Urothelium cell line (cell line): ENCODE measurements at places on chromosomes 5 and 9.

- DNase-seq, result no peak
Measured at GRCh38 chr5:163770625-163771024, 265.2 kb downstream of the MAT2B start.

DNA sequence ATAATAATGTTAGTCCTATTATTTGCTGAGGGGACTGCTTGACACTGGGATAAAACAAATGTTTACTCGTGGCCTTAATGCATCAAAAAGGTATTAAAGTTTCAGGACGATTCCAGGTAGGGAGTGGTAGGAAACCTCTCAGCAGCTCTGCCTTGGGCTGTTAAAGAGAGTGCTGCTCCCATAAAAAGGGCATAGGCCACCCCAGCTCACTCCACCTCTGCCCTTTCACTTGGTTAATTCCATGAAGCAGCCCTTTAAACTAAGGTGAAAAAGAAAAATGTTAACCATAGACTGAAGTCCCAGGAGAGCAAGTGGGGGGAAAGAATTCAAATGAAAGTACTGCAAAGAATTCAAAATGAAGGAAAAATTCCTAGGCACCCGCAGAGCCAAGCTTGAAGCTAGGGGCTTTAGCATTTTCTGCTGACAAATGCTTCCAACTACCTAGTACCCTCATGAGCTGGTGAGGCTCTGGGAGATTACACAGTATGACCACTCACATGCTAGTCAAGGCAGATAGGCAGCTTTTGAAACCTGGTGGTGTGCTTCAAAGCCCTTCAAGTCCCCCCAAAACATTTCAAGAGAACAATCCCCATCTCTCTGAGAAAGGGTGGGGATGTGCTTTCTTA, 8.5 kb downstream of the KLF9 start:
- no peak for DNase-seq

- DNase-seq, result no peak
Measured at GRCh38 chr9:86275962-86276361, 6.4 kb downstream of the ISCA1 start.

- DNase-seq, result no peak
Measured at GRCh38 chr9:126565336-126566128, 48.2 kb upstream of the LMX1B start.

- DNase-seq, result no peak
Measured at GRCh38 chr9:131743096-131743495, 3.2 kb upstream of the RAPGEF1 start.

GRCh38 chr9:95754533-95755420, 120.7 kb upstream of the ERCC6L2 start:
- DNase-seq, result no peak

GRCh38 chr9:136631038-136632000, 31.4 kb upstream of the EGFL7 start:
- DNase-seq, result peak; percentile 72

DNA sequence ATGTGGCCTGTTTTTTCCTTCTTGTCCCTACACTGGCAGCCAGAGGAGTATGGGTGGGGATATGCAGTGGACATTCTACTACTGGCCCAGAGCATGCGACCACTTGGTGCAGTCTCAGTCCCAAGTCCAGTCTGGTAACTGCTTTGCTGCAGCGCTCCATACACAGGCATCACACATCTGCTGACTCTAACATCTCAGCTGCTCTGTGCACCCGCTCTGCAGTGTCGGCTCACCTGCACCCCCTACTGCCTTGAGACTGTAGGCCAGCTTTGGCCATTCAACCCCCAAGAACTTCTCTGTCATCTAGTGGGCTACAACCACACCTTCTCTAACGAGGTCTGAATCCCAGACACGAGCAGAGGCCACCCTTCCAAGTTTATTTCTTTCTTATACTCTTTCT, 46.4 kb upstream of the SLCO6A1 start:
- DNase-seq, result peak; percentile 29

GRCh38 chr5:113806250-113806649, 292.8 kb downstream of the YTHDC2 start:
- DNase-seq, result peak; percentile 20

GRCh38 chr9:114757984-114758383, 47.9 kb downstream of the TNFSF15 start:
- DNase-seq, result no peak

DNA sequence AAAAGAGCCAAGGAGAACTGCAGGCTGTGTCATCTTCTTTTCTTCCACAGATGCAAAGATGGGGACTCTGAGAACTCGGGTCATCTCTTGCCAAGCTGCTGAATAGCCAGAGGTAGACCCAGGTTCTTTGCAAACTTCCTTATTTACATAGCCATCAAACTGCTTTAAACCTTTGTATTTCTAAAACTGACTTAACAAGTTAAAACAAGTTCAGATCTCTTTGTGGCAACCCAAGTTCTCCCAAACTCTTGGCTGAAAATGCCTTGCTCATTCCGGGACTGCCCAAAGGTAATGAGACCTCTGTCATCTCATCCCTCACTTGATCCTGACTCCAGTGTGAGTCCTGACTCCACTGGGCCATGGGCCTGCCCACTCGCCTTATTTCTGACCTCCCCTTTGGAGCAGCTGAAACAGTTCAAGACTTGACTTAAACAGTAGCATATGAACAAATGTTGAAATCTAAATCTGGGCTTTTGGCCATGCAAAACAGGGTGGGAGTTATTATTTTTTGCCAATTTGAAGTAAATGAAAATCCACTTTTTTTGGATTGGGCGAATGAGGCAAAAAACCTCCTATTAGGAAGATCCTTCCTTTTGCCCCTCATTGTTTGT, 50.6 kb downstream of the FBXL7 start:
- DNase-seq, result no peak

DNA sequence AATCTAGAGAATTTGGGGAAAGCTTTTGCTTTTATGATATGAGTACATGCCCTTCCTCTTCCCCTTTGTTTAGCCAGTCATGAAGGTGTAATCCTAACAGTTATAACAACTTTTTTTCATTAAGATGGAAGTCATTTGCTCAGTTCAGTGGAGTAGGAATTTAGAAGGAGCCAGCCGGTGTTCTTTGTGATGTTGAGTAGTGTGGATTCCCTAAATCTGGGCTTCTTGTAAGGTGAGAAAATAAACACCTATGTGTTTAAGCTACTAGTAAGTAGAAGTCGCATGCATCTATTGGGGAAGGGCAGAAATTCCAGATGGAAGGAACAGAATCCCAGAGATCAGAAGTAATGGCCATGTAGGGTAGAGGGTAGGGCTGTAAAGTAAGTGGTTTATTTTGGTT, 13.6 kb upstream of the CNTLN start:
- no peak for DNase-seq

DNA sequence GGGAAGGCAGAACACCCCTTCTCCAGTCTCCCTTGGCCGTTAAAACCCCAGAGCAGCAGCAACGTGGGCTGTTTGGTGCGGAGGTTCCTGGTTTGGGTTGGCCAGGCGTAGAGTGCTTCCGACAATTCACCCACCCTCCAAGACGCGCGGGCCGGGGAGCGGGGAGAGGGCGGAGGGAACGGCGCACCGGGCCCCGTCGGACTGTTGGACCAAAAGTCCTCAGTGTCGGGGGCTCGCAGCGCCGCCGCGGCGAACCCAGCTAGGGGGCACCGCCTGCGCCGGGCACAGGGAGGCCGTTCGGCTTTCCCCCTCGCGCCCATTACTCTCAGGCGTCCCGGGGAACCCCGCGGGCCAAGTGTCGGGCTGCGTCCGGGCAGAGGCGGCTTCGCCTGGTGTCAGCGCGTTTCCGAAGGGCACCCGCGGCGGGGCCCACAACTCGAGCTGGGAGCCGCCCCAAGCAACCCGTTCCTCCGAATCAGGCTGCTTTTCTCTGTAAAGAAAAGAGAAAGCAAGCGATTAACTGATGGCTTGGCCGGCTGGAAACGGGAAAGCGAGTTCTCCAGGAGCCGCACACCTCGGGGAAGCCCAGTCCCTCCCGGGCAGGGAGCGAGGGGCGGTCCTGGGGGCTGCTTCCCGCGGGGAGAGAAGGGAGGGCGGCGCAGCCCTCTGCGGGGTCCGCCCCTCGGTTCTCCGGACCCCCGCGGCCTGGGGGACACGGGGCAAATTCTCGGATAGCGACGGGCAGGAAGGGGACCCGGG, 145.5 kb downstream of the ERCC6L2 start:
- DNase-seq, result no peak

GRCh38 chr5:174397206-174397605, 327.2 kb upstream of the MSX2 start:
- no peak for DNase-seq

- no peak for DNase-seq
Measured at GRCh38 chr9:110638381-110638954, 30.1 kb upstream of the MUSK start.

DNA sequence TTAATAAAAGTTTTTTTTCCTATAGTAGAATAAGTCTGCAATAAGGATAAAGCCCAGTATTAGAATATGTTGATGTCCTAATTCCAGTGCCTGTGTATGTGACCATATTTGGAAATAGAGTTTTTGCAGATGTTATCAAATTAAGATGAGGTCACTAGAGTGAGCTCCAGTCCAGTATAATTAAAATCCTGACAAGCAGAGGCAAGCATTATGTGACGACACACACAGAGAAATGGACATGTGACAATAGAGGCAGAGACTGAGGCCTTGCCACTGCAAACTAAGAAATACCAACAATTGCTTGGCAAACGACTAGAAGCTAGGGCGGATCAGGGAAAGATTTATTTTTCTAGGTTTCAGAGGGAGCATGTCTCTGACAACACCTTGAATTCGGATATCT, 216.4 kb upstream of the CYLC2 start:
- no peak for DNase-seq

GRCh38 chr5:8814105-8814504, 731.8 kb downstream of the SEMA5A start:
- DNase-seq, result no peak

- DNase-seq, result no peak
Measured at GRCh38 chr9:112817860-112818203, 67.3 kb downstream of the SNX30 start.

- DNase-seq, result peak; percentile 61
Measured at GRCh38 chr5:75052192-75053053, at the start of gene GCNT4. Gene GCNT4, minus strand, starts transcription at chr5:75052558. Its CDS starts 22,521 bp downstream, at chr5:75030037.

GRCh38 chr9:70874451-70874850, 247.0 kb downstream of the TRPM3 start:
- DNase-seq, result no peak

- DNase-seq, result no peak
Measured at GRCh38 chr5:179309751-179310320, 35.4 kb downstream of the ADAMTS2 start.

GRCh38 chr9:32177396-32177795, 207.0 kb upstream of the ACO1 start:
- DNase-seq, result no peak

- DNase-seq, result peak; percentile 48
Measured at GRCh38 chr5:36607838-36608783, 1.7 kb downstream of the SLC1A3 start.

GRCh38 chr5:157994906-157995519, 136.1 kb upstream of the CLINT1 start:
- DNase-seq, result peak; percentile 79

- DNase-seq, result no peak
Measured at GRCh38 chr5:79474367-79475151, 39.4 kb downstream of the HOMER1 start.

DNA sequence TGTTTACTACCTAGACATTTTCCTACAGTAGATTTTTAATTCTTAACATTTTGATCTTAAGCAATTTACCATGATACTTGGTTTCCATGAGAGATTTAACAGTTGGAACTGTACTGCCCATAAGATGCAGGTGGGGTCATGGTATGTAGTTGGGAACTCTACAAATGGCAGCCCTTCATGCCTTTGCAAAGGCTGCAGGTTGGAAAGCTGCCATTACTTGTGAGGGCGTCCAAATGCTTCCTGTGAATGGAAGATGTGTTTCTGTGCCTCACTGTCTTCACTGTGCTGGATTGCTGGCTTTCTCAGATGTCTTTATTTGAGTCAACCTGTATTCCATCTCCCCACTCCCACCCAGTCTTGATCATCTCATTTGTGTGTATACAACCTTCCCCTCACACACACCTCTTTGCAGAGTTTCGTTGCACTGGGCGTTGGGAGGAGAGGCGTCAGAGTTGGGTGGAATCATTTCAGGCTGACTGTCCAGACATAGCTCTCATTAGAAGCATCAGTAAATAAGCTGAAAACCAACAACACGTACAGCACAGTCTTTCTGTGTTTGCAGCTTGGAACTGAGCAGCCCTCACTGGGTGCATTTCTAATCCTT, 14.8 kb upstream of the ABL1 start:
- no peak for DNase-seq

DNA sequence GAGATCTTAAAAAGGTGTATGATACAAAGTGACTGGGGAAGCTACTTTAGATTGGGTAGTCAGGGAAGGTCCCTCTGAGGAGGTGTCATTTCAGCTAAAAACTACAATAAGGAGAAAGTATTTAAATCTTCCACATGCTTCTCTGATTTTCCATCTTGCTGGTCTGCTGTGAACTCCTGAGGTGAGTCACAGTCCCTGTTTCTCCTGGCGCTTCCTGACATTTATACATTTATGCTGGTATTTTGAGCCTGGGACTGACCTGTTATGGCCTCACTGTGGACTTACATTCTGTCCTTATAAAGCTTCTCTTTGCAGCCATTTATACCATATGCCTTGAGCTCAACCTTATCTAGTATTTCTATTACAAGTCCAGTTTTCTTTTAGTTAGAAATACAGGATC, 95.1 kb downstream of the MED27 start:
- DNase-seq, result no peak

DNA sequence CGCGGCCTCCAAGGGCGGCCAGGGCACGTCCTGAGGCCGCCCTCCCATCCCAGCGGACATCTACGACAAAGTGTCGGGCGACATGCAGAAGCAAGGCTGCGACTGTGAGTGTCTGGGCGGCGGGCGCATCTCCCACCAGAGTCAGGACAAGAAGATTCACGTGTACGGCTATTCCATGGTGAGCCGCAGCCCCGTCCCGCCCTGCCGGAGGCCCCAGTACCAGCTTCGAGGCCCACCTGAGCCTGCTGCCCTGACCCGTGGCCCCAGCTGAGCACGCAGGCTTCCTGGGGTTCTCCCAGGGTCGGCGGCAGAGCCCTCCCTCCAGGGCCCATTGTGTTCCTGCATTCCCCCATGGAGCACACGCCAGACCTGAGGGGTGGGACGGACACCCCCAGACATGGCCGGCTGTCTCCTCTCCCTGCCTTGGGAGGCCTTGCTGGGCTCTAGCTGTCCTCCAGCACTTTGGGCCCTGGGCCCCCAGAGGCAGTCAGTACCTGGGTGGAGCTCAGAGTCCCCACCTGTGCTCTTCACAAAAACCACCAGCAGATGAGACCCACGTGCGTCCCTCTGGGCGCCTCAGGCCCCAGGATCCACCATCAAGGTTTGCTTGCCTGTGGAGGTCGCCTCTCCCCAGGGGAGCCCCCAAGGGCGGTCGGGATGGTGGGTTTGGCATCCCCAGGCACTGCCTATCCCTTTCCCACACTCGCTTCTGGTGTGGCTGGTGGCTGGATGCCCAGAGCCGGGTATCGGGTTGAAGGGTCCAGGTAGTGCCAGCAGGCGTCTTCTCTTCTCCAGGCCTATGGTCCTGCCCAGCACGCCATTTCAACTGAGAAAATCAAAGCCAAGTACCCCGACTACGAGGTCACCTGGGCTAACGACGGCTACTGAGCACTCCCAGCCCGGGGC, 1.0 kb downstream of the PHPT1 start:
- DNase-seq, result peak; percentile 19
